ENCODE measurements at places on chromosomes 2 and 18.

- DNase-seq: peak; percentile 71
These were observed 141.9 kb upstream of the LGALSL start for GRCh38 chr2:64311948-64312621.

DNA sequence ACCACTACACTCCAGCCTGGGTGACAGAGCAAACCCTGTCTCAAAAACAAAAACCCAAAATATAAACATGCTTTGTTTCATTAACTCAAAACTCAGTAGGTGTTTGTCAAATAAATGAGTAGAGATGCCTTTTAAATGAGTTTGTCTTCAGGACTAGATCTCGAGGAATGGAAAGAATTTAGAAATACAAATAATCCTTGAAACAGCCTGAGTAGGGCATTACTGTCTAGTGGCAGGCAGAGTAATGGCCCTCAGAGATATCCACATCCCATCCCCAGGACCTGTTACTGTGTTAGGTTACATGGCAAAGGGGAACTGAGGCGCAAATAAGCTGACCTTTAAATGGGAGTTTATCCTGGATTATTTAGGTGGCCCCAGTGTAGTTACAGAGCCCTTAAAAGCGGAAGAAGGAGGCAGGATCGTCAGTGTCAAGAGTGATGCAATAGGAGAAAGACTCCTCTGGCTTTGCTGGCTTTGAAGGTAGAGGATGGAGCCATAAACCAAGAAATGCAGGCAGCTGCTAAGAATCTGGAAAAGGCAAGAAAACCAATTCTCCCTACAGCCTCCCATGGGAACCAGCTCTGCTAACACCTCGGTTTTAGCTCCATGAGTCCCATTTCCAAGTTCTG lies 63.0 kb downstream of the CABLES1 start:
- no peak for DNase-seq

GRCh38 chr2:43851011-43851980 lies 12.5 kb downstream of the ABCG8 start:
- DNase-seq: no peak

- DNase-seq: no peak
These were observed 94.1 kb downstream of the COL6A3 start for GRCh38 chr2:237319887-237320286.

GRCh38 chr2:98910349-98911125 lies 25.5 kb downstream of the CRACDL start:
- DNase-seq: no peak

DNA sequence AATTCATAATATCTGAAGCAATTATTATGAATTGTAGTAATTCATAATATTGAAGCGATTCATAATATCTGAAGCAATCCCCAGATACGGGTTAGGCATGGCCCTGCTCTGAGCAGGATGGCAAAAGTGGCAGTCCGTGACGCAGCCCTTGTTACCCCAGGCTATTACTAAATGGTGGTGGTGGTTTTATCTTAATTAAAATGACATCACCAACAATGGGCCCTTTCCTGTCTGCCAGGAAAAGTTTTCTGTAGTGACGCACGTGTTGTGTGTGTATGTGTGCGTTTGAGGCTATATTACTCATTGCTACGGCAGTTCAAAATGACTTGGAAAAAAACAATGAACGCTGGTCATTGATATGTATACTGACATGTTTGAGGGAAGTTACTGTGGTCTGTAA lies 10.6 kb upstream of the MOCOS start:
- no peak for DNase-seq

GRCh38 chr2:215624423-215624829 lies 188.6 kb upstream of the FN1 start:
- DNase-seq: peak; percentile 34

DNA sequence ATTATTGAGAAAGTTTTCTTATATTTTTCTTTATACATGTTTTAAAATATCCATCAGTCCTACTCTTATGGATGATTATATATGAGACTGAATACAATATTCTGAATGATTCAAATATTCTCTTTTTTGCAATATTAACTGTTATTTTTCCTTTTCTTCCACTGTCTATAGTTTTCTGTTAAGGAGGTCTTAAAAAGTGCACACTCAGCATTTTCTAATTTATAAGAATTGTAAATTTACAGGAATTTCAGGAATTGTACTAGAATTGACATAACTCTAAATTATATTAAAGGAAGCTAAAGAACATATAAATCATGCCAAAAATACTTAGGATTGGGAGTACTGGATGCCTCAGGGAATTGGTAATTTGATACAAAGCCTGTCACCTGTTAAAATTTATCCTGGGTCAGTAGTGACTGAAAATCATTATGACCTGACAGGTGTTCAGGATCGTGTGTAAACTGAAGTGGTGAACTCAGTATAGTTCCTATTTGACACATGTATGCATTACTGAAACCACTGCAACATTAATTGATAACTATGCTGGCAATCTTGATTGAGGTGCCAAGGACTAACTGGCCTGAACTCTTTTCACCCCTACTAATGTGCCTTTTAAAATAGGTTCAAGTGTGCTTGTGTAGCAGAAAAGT lies 30.4 kb downstream of the MSTN start:
- no peak for DNase-seq

DNA sequence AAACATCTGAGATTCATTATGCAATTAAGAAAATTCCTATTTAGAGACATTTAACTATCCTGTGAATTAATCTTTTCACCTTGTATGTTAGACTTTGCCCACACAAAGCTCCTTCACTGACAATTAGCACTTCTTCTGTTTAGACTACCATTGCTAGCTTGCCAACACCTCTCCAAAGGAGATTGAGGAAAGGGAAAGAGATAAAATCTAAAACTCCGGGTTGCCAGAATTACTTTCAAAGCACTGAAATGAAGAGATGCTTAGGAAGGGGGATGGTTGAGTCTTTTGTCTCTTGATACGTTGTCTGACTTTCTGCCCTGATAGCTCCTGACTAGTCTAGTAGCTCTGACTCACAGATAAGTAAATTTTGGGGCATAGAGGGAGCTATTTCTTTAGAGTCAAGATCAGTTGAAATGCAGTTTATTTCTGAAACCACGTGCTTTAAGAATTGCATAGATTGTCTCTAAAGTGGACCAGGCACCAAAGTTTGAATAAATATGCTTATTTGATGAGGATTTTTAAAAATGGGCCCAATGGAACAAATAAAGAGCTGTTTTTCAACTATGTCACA lies 74.1 kb upstream of the DSEL start:
- no peak for DNase-seq

Measured in NCI-H226 (cell line).